ENCODE measurements at places on chromosomes 5 and 9.
A peak's percentile ranks its signal among the peaks of the same experiment; 100 is the strongest.

DNA sequence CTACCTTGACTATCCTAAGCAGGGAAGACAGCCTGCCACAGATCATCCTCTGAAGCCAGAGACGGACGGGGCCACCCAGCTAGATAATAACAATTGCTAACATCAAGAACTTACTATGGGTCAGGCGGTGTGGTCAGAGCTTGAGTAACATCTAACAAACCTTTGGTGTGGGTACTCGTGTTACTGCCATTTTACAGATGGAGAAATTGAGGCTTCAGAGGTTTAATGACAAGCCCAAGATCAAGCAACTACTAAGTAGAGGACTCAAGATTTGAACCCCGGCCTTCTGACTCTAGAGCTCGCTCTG, 16.7 kb upstream of the ARSI start:
- no peak for DNase-seq

DNA sequence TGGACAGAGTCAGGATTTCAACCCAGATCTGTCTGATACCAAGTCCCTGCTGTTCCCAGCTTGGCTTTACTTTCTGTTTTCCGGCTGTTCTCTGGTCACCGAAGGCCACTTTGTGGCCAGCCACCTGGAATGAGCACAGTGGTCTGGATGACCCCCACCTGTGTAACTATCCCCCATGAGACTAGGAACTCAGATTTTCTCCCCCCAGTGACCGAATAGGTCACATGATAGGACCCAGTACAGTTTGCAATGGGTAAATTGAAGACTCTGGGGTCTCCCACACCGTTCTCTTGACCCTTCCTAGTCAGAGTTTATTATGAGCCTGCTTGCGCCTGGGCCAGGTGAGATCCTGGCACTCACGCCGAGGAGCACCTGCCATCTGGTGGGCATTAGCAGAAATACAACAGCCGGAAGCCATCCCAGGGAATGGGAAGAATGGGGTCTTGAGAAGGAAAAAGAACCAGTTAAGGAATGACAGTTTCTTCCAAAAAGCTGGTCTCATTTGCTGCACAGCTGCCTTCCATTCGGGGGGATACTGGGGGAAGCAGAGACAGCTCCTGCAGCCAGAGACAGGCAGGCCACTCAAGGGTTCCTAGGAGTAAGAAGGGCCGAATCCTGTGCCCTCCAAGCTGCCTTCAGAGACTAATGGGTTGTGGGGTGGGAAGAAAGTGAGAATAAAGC, 7.1 kb downstream of the PHYHD1 start:
- DNase-seq: peak; percentile 22

DNA sequence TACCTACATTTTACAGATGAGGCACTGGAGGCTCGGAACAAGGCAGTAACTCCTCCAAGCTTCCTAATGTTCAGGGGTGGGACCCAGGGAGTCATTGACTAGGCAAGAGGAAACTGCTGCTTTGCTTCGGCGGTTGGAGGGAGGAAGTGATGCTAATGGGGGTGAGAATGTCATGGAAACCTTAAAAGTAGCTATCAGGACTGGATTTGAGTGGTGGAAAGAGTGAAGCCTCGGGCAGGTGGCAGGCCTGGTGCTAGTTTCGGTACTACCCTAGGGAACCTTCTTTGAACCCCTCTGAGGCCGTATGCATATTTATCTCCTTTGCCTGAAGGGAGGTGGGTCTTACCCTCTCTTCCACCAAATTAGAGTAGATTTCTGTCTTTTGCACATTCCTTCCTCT, 1.6 kb downstream of the BSPRY start:
- DNase-seq: no peak

DNA sequence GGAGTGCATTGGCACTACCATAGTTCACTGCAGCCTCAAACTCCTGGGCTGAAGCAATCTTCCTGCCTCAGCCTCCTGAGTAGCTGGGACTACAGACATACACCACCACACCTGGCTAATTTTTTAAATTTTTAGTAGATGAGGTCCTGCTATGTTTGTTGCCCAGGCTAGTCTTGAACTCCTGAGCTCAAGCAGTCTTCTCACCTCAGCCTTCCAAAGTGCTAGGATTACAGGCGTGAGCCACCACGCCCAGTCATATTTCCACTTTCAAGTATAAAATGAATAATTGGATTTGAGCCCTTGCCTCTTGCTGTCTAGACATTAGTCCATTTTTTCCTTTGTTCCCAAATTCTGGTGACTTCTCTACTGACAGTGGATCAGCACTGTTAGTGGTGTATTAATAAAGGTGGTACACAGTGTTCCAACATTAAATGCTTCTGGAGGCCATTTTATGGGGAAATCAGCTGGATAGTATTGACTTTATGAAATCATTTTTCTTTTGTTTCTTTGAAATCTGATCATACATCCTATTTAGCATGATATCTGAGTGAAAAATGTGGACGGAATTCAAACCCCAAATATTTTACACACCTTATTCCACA, 15.9 kb downstream of the ATP6V0E1 start:
- no peak for DNase-seq

GRCh38 chr9:91202736-91203283, 158.9 kb downstream of the AUH start:
- DNase-seq: no peak

Measured in activated T-helper 1 cell treated with anti-CD3 and anti-CD28 coated beads, Interleukin-2, amount 50 U/mL, for 16 hours (primary cell).